ENCODE measurements at places on chromosomes 1 and 21.

- DNase-seq = no peak
Observed at GRCh38 chr1:93997756-93998155, 88.5 kb upstream of the GCLM start.

DNA sequence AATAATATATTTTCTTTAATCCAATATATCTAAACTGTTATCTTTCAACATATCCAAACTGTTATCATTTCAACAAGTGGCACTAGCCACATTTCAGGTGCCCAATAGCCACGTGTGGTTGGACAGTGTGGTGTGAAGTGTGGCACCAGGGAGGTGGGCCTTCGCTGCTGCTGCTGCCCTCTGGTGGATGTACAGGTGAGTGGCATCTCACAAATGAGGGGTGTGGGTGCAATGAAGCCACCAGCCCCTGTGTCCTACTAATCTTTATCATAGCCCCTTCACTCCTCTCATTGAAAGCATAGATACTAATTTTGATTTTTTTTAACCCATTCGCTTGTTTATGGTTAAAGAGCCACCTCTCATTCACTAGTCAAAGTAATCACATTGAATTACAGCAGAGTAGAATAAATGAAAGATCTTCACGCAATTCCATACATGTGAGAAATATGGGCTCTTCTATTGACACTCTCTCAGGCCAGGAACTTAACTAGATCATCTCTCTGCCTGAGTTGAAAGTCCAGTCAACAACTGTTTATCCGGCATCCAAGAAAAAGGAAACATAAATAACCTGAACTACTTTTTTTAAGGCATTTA, 499.2 kb downstream of the OMA1 start:
- no peak for DNase-seq

GRCh38 chr1:109975718-109976117, 8.8 kb upstream of the AHCYL1 start:
- DNase-seq = no peak

- no peak for DNase-seq
Observed at GRCh38 chr21:42155045-42155855, 63.7 kb upstream of the ABCG1 start.

DNA sequence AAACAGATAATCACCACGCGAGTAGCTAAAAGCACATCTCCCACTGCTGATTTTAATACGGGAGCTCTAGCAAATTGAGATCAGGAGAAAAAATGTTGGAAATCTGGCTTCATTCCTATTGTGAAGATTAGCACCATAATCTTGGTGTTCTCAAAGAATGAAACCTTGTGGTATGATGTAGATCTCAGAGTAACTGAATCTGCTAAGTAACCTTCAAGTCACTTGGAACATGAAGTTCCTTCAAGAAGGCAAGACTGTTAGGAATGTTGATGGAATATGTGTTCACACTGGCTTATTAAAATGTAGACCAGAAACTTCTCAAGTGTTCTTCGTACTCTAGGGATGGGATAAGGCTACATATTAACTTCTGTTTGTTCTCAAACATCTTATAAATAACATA, 117.4 kb upstream of the CHRM3 start:
- no peak for DNase-seq

Data from adrenal gland (tissue), 19 donors.